Stimulated activated CD8-positive, alpha-beta memory T cell treated with anti-CD3 and anti-CD28 coated beads, Interleukin-4, amount 100 ng/mL, for 4 hours (primary cell): ENCODE measurements at places on chromosomes 3 and 15.

DNA sequence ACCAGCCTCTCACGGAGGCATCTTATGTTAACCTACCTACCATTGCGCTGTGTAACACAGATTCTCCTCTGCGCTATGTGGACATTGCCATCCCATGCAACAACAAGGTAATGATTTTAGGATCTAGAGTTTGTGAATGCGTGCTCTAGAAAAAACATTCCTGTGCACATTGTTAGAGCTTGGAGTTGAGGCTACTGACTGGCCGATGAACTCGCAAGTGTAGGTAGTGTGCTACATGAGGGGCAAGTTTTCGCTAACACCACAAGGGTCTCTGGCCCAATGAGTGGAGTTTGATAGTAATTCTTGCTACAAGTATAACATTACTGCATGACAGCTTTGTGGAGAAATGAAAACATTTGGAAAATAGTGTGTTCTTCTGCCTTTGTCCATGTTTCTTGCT, 4.4 kb downstream of the RPSA start:
- DNase-seq: no peak

DNA sequence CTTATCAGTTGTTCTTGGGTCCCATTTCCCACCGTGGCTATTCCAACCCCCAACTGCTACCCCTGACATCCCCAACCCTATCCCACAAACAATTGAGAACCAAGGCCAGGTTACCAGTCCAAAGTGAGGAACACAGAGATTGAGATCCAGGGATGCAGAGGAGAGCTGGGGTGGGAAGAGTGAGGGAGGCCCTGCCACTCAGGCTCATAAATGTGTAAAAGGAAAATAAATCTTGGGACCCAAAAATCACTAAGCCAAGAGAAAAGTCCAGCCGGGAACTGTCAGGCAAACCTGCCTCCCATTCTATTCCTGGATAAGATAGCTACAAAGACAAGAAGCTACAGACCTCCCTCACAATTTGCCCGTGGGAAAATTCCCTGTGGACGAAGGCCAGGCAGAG, 101.1 kb upstream of the DLG1 start:
- no peak for DNase-seq

- no peak for DNase-seq
These were observed 513.0 kb downstream of the NTRK3 start for GRCh38 chr15:87743562-87743961.

DNA sequence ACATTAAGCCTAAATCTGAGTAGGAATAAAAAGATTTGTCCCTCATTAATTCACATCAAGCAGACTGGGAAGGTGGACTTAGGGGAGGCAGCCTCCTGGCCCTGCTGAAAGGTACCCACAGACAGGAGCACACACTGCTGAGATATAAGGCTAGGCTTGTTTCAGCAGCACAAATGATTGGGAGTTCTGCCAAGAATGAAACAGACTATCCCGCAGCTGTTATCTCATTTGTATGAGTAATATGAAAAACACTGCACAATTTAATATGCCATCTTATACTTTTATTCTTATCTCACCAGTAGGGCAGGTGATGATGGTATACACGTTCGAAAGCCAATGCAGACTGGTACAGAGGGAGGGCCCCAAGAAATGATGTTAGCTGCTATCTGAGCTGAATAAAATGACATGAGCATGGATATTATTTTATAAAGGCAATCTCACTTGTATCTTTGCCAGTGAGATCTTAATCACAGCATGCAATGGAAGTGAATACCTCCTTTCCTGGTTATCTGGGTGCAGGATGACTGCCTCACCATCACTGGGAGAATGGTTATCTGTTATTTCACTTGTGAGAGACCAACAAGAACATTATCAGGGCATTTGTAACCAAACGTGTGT, 258.7 kb upstream of the PPP2R3A start:
- DNase-seq: no peak

DNA sequence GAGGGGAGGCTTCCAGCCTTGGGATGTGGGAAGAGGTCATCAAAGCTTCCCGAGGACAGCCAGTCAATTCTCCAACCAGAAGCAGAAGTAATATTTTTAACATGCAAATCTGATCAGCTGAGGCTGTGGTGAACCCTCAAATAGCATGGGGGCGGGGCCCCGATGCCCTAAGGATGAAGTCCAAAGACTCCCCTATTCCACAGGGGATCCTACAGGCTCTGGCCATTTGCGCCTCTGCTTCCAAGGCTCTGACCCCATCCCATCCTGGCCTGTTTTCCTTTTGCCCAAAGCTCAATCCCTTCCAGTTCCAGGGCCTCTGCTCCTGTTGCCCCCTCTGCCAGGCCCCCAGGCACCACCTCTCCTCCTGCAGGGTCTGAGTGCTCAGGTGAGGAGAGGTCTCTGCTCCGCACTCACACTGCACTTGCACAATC, 6.7 kb upstream of the CSK start:
- no peak for DNase-seq

- DNase-seq: no peak
These were observed 1.4 kb downstream of the EPHB3 start for GRCh38 chr3:184562878-184563560.

- no peak for DNase-seq
These were observed 79.5 kb downstream of the CHRD start for GRCh38 chr3:184459355-184459754.

GRCh38 chr3:97029972-97030371, 215.6 kb downstream of the EPHA6 start:
- DNase-seq: no peak

DNA sequence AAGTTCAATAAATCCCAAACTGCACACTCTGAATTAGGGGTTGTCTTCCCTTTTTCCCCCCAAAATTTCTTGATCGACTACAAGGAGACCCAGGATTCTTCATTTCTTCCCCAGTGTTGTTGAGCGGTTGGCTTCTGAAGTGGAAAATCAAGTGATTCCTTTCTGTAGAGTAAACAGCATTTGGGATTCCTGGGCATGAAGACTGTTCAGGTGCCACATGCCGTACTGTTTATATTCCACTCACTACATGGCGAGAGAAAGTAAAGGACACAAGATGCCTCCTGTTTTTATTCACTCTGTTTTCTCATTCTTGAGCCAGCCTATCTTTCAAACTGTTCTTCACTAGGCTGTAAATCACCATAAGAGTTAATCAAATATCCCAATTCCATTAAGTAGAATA, 12.6 kb downstream of the FSTL1 start:
- no peak for DNase-seq

GRCh38 chr3:164387236-164387635, 691.1 kb downstream of the SI start:
- DNase-seq: no peak

GRCh38 chr3:146555311-146555710, 10.9 kb upstream of the PLSCR1 start:
- no peak for DNase-seq

DNA sequence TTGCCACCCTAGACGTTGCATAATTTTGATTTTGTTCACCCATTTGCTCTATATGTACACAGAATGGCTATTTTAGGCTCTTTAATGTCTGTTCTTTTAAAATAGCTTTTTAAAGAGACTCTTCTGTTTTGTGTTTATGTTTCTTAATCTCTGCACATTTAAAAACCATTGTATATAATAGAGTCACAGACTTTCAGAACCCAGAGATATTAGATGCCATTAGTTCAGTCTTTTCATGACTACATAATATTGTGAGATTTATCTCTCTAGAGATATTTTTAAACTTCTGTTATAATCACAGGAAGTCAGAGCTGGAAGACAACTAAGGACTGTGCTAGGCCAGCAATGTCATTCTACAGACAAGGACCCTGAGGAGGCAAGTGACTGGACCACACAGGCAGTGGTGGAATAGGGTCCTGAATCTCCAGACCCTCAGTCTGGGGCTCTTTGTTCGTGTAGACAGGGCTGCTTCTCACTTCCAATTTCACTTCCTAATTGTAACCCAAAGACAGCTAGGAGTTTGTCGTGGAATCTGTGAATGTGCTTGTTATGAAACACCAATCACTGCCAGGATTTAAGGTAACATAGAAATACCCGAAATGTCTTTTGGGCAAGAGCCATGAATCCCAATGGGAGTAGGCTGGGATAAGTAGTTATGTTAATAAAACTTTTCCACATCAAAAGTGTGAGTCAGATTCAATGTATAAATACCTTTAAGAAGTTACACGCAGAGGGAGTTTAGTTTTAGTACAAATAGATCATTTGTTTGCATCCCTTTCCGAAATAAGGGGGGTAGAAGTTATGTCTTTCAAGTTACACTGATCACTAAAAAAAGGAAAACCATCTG, 165.2 kb upstream of the ROPN1 start:
- no peak for DNase-seq

GRCh38 chr15:27183201-27183600, 212.2 kb downstream of the GABRG3 start:
- DNase-seq: no peak

GRCh38 chr3:194269610-194270145, 81.5 kb downstream of the CPN2 start:
- no peak for DNase-seq

- DNase-seq: no peak
These were observed 489.6 kb upstream of the RASGRP1 start for GRCh38 chr15:39054128-39054732.

- no peak for DNase-seq
These were observed 145.3 kb upstream of the DPH6 start for GRCh38 chr15:35691173-35691761.

GRCh38 chr3:68743521-68743920, 188.8 kb downstream of the TAFA4 start:
- no peak for DNase-seq

DNA sequence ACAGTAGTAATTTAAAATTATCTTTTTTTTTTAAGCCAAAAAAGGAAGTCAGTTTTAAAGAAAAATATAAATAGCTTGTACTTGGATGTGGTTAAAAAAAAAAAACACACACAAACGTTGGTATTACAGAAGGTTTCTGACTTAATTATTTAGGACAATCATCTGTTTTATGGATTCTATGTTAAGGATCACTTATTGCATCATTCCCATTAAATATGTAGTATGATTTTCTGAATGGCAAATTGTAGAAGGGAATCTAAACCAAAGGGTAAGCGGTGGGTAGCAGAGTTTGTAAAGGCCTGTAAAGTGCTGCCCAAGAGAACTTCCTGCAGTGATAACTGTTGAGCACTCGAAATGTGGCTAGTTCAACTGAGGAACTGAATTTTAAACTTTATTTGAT, 8.0 kb downstream of the SENP2 start:
- DNase-seq: no peak

GRCh38 chr3:47522082-47522987, 8.8 kb upstream of the ELP6 start:
- DNase-seq: peak; percentile 34

GRCh38 chr15:60800299-60801072, 321.5 kb upstream of the ICE2 start:
- no peak for DNase-seq

- no peak for DNase-seq
These were observed 250.7 kb downstream of the OPA1 start for GRCh38 chr3:193843474-193844301.
